Diencephalon (tissue), 1 donor: ENCODE measurements at places on chromosomes 1 and 21. TPM values are rescaled to one million over a fixed set of nuclear protein-coding genes. Genes with fewer than 3 reads are reported as not detected.

LDLRAD2 gene
- 0.23 TPM for total RNA-seq

SPATA45 gene
- total RNA-seq, result 3.2 TPM

KCNC4 gene
- total RNA-seq, result 17.5 TPM

DENND2C gene
- total RNA-seq, result 2.5 TPM
